Stimulated activated CD8-positive, alpha-beta memory T cell treated with anti-CD3 and anti-CD28 coated beads, Interleukin-4, amount 100 ng/mL, for 4 hours (primary cell): ENCODE measurements at places on chromosomes 7 and 10.
A peak's percentile ranks its signal among the peaks of the same experiment; 100 is the strongest.

- DNase-seq: no peak
Observed at GRCh38 chr10:72320676-72321247, 34.0 kb downstream of the DNAJB12 start.

DNA sequence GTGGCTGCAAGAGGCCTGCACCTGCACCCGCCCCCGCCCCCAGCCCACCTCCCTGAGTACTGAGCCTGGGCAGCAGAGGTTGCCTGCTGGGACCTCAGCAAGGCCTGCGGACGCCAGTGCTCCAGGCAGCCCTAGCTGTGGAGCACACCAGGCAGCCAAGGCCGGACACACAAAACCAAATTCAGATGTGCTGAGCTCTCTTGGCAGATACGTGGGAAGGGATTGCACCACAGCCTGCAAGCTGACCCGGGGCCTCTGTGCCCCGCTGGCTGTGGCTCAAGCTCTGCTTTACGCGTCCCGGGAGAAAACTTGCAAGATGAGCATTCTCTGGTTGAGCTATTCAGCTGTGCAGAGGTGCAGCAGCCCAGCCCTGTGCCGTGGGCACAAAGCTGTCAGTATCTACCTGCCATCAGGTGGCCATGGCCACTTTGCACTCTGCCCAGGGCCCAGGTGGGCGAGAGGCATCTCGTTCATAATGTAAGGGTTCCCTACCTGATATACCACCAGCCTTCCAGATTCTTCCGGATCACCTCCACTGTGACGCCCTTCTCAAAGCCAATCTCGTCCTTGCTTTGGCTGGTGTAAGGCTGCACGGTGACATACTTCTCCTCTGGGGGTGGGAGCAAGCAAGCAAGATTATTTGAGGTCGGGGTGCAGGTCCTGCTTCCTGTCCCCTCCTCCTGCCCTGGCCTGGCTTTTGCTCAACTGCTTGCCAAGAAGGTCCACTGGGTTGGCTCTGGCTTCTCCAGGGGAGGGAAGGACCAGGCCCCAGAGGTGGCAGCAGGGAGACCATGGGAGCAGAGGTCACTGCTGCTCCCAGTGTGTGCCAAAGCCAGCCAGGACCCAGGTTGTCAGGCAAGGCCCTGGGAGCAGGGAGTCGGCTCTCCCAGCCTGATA, 123.4 kb downstream of the NEURL1 start:
- DNase-seq: no peak

DNA sequence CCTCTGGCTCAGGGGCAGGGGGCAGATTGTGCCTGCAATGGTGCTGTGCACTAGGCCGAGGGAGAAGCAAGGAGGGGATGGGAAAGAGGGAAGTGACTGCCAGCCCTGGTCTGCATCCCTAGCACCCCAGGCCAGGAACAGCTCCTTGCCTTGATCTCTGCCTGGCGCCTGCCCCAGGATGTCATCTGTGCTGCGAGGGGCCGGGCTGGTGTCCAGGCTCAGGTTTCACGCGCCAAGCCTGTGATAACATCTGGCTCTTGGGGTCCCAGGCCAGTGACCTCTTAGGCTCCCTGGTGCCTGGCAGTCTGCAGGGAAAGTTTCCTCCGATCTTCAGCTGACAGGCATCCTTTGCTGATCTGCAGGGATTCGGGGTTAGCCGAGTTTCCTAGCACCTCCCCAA, 193.5 kb upstream of the GPR26 start:
- DNase-seq: no peak

- DNase-seq: no peak
Observed at GRCh38 chr7:1268866-1269265, 36.2 kb downstream of the UNCX start.

DNA sequence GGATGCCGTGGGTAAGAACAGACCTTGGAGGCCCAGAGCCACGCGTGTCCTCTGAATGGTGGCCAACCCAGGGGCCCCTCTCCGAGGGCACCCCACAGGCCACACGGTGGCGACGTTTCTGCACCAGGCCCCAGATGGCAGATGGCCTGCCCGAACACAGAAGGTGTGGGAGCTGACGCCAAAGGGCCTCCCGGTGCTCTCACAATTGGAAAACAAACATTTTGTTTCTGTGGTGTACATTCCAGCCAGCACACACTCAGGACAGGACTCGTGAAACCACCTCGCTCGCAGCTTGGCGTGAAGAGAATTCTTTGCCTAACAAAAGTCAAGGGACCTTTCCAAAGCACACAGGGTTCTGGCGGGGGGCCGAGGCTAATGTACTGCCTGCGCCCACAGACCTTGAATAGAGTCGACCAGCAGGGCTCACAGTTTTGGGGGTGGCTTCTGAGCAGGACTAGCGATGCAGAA, 112.1 kb downstream of the FAM53B start:
- no peak for DNase-seq

GRCh38 chr7:34823650-34824258, 165.7 kb downstream of the NPSR1 start:
- DNase-seq: peak; percentile 24

DNA sequence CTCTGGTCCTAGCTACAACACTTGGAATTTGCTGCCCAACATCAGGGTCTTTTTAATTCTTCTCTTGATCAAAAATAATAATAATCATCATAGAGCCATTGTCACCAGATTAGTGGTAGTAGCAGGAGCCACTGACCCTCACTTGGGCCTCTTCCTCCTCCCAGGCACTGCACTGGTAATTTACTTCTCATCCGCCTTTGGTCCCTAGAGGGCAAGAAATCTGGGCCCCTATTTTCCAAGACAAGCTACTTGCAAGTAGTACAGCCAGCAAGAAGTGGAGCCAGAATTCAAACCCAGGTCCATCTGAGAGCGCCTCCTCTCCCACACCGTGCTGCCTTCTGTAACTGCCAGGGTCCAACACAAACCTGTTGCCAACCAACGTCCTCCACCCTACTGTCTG, 121.2 kb downstream of the SPDYE5 start:
- DNase-seq: no peak

DNA sequence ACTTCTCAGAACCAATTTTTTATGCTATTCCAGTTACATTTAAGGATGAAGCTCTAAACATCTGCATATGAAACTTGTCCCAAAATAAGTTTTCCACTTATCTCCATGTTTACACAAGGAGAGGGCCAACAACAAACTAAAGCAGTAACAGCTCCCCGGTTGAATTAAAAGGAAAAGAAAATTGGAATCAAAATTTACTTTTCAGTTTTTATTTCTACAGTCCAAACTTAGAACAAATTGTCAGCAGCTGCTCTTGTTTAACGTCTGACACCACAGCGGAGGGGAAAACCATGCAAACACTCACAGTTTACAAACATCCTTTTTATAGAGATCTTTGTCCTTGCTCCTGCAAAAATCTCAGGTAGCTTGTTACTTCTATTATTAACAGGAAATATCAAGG, 101.3 kb downstream of the COL28A1 start:
- DNase-seq: no peak

- DNase-seq: no peak
Observed at GRCh38 chr7:152968514-152968913, 209.0 kb downstream of the ACTR3B start.

GRCh38 chr7:20224025-20224424, 6.8 kb upstream of the MACC1 start:
- no peak for DNase-seq

DNA sequence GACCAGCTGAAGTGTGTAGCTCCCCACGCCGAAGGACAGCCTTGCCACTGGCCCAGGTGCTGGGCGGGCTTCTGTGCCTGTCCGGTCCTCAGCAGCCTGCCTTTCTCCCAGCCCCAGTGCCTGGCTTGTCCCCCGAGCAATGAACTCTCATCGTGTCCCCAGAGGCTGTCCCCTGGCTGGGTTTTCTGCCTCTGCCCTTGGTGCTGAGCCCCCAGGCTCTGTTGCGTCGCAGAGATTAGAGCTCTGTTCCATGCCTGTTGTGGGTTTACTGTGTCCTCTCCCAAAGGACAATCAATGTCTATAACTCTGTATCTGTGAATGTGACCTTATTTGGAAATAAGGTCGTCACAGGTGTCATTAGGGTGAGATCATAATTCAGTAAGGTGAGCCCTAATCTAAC, 226.1 kb upstream of the SHH start:
- DNase-seq: no peak

GRCh38 chr10:110535958-110536891, 31.3 kb upstream of the SMC3 start:
- peak; percentile 76 for DNase-seq

- no peak for DNase-seq
Observed at GRCh38 chr7:93968911-93969620, 35.1 kb downstream of the BET1 start.

DNA sequence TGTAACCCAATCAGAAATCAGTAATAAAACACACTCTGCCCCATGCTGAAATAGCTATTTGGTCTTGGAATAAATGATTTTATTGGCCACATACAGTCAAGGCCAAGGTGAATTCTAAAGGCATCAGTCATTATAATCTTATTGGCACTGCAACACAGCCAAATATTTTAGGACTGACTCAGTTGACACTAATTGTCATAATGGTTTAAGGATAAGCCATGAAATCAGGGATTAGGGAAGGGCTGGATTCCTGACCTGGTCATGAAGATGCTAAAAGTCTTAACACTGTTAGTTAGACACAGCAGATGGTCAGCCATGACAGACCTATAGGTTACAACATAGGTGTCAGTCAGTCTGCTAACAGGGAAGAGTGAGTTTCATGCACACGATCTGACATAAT, 330.3 kb upstream of the NPSR1 start:
- DNase-seq: no peak

GRCh38 chr7:55463686-55464262, 98.6 kb downstream of the LANCL2 start:
- DNase-seq: no peak

DNA sequence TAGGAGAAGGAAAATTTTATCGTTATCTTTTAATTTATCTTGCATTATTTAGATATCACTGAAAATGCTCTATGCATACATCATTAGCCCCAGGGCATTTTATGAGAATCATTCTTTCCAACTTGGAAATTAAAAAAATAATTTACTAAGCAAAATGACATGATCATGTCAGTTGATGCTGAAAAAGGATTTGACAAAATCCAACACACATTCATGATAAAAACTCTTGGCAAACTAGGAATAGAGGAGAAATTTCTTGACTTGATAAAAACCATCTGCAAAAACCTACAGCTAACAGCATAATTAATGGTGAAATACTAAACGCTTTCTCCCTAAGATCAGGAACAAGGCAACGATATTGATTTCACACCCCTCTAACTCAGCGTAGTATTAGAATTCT, 40.2 kb upstream of the RSU1 start:
- no peak for DNase-seq

DNA sequence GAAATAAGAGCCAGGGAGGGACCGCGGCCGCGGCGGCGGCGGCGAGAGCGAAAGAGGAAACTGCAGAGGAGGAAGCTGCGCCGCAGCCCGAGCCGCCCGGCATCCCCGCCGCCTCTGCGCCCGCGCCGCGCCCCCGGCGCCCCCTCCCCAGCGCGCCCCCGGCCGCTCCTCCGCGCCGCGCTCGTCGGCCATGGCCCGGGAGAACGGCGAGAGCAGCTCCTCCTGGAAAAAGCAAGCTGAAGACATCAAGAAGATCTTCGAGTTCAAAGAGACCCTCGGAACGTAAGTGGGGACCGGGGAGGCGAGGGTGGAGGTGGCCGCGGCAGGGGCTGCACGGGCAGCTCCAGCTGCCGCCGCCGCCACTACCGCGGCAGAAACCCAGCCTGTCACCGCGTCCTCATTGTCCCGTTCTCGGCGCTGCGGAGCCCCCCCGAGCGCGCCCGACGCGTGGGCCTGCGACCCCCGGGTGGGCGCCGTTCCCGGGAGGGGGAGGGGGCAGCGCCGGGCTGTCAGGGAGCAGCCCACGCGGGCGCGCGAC, 351 bp downstream of the CAMK1D start:
- DNase-seq: no peak

GRCh38 chr10:85967594-85967993, 399.0 kb downstream of the GRID1 start:
- DNase-seq: no peak

GRCh38 chr10:130773941-130774340, 537.6 kb downstream of the TCERG1L start:
- no peak for DNase-seq

DNA sequence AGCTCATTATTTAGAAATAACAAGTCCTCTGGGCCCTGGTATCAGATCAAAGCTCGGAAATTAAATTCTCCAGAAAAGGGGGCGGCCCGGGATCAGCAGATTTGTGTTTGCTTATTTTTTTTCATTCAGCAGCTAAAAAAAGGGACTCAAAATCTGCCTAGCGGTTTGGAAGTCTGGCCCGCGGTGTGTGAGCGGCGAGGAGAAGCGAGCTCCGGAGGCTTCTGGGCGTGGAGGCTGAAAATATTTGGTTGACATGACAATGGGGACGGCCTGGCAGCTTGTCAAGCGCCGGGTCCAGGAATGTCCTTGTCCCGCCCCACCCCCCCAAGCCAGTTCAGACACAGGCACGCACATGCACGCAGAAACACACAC, 43.4 kb downstream of the FOXL3 start:
- no peak for DNase-seq
